Left lung (tissue), 14 donors: ENCODE measurements at places on chromosomes 3 and 15. TPM values are rescaled to one million over a fixed set of nuclear protein-coding genes. Genes with fewer than 3 reads are reported as not detected.
A peak's percentile ranks its signal among the peaks of the same experiment; 100 is the strongest.

Gene CPNE9
- polyA plus RNA-seq, result 0.15 TPM

DNA sequence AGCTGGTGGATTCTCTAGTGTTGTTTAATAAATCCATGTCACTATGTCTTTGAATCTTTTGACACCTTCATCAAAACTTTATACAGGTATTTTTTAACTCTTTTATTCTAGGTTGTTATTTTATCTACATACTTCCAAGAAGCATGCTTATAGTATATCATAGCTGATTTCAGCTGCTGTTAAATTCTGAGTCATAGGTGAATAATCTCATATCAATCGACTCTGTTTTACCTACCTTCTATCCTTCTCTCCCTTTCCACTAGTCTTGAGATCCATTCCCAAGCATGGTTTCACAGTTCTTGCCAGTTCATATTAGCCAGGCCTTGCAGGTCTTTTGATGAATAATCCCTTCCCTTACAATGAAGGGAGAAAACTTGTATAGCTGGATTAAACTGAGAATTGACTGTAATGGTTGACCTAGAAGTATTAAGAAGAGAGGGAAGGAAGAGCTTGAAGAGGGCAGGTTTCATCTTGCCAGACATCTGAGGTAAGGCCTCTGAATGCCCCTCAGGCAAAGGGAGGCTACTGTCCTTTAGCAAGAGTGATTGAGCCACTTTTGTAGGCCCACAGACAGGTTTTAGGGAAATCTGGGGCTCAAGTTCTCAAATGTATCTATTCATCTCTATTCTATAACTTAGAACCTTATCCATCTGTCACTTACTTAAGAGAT lies 146.4 kb downstream of the EPHA6 start:
- DNase-seq, result no peak

DNA sequence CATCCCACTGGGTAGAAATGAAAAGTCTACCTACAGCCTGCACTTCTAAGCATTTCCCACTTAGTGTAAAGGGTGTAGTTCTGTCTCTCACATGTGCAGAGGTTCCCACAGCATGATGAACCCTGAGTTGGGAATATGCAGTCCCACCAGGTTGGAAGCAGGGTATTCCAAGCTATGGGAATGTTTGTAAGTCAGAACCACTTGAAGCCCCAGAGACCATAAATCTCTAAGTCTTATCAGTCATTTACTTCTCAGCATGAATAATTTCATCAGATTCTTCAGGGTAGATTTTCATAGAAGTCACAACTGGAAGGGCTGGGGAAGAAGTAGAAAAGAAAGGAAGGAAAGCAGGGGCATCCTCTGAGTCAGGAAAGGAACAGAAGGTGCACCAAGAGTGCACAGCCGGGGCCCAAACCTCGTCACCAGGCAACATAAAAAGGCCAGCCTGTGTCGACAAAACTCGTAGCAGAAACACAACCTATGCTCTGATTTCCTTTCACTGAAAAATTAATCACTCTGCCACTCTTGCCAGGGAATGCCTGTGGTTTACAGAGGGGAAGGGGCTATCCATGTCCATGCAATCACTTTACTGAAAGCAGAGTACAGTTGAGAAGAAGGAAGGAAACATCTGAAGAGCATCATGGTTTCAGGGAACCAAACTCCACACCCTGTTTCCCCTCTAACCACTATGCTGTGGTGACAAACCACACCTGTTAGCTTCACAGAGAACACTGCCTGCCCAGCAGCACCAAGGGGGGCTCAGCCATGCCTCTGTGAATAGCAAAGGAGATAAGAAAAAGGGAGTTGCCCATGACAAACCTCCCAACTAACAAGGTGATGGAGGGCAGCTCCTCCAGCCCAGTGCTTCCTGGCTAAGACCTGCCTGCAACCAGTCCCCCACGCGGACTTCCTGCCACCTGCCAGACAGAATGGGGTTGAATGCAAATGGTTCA lies 40.5 kb downstream of the SH3BP5 start:
- DNase-seq, result peak; percentile 33

DNA sequence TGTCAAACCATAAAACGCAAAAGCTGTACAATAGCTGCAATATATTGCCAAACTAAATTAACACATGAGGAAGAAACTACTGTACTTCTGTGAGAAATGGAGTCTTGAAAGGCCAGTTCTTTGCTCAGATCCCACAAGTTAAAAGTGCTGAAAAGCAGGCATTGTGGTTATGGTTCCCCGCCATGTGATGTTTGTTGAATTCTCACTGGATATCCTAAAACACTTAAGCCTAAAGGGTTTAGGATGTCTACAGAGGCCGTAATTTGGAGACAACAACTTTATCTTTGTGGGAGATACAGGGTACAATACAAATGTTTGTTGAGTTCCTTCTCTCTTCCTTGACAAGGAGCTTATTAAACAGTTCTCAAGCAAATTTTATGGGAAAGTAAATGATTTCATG lies 53.2 kb downstream of the TMEM212 start:
- DNase-seq, result no peak

DNA sequence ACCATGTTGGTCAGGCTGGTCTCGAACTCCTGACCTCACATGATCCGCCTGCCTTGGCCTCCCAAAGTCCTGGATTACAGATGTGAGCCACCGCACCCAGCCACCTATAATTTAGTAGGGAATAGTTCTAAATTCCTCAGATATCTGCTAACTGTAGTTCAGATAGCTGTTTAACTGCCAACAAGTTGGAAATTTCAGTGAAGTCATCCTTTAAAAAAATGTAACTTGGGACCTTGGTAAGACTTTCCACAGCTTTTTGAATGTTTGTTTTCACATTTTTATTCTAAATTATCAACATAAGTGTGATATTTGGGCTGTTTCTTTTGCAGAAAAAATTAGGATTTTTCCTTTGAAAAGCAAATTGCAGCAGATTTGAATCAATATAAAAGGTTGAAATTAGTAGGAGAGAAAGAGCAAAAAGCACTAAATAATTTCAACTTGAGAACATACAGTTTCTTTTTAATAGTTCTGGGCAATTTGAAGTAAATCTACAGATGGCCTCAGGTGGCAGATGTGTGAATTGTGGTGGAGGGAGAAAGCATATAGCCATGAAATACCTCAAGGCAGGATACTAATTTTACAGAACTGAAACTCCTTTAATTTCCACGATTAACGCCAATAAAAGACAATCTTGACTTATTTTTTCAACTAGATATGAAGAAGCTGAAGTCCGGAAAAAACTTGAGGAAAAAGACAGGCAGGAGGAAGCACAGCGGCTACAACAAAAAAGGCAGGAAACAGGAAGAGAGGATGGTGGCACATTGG lies 34.3 kb downstream of the USP8 start:
- DNase-seq, result no peak
